ENCODE measurements at places on chromosomes 5 and 9.

- DNase-seq, result no peak
Measured at GRCh38 chr5:62341783-62342475, 35.9 kb downstream of the KIF2A start.

DNA sequence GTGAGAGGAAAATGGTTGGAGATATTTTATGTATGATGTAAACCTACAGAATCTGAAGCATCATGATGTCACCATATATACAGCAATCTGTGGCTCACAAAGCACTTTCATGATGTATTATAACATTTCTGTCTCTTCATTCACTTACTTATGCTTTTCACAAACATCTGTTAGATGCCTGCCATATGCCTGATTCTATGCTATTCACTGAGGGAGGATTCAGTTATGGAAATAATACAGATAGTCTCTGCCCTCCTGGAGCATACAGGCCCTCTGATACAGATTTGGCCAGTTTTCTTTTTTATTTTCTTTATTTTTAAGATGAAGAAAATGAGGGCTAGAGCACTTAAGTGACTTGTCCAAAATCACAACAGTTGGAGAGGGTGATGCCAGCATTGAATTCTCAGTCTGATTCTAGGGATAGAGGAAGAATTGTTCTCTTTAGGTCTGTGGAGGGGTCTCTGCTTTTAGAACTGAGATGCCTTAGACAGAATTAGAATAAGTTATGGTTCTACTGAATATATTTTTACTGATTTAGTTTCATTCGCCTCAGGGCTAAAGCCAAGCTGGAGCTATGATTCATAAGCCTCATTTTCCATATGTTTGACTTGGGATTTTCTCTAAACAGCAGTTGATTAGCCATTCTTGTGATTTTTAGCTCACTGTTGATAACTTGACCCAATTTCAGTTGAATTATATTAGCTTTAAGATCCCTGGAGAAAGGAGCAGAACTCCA lies 636.4 kb downstream of the PRELID2 start:
- no peak for DNase-seq

DNA sequence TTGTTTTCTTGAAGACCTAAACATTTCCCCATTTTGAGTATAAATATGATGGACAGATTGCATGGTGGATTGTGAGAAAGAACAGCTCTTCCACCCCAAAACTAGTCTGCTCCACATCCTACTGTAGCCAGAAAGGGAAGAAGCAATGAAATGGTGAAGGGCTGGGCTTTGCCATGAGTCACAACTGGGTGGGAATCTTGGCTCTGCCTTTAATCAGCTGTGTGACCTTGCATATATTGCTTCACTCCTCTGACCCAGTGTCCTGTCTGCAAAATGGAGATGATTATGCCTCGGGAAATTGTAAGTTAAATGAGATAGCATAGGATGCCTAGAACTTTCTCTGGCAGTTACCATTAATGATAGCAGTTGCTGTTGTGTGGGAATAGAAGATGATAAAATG lies 101.9 kb downstream of the PDE8B start:
- DNase-seq, result no peak

DNA sequence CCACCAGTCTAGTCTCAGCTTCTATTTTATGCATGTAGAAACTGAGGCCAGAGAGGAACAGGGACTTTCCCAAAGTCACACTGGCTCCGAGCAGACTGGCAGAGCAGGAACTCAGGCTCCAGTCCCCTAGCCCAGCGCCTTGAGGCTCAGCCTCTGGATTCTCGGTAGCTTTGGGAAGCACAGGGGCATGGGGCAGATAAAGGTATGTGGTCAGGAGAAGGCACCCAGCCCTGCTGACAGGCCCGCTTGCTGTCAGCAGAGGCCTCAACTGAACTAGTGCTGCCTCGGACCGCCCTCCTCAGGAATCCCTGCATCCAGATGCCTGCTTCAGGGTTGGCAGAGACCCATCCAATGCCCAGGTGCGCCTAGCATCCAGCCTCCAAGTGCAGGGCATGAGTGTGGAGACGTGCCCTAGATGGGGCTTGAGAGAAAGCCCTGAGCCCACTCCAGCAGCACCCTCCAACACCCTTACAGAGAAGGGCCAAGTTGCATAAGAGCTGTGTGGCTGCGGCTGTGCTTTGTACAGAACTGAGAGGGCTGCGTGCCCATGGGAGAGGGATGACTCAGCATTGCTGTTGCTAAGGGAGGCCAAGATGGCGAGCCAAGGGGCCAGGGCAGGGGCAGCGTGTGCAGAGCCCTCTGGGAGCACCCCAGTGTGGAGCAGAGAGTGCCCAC lies 168.6 kb downstream of the MACROH2A1 start:
- DNase-seq, result no peak

- DNase-seq, result peak; percentile 77
Measured at GRCh38 chr5:139765409-139766217, 30.0 kb upstream of the PSD2 start.

DNA sequence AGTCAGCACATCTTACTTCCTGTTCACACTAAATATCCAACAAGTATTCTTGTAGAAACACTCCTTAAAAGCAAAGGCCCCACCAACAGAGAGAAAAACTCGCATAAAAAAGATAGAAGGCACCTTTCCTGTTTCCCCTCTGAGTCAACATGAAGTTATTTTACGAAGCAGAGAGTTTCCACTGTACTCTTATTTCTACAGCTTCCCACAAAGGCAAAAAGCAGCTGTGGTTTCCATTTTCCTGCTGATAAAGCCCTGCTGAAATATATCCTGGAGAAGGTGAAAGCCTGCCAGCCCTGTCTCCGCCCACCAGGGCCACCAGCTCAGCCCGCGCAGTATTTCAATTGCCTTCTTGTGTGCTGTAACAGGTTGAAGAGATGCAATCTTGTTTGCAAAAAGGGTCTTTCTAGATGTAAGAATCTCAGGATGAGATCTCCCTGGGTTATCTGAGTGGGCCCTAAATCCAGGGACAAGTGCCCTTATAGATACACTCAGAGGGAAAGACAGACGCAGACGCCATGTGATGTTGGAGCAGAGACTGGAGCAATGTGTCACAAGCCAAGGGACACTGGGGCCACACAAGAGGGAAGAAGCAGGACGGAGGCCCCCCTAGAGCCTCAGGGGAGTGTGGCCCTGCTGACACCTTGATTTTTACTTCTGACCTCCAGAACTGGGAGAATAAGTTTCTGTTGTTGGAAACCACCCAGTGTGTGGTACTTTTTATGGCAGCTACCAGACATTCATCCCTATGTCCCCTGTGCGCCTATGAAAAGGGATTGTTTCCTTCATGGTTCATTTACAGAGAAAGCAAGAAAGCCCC lies 19.9 kb downstream of the SEMA4D start:
- DNase-seq, result no peak

DNA sequence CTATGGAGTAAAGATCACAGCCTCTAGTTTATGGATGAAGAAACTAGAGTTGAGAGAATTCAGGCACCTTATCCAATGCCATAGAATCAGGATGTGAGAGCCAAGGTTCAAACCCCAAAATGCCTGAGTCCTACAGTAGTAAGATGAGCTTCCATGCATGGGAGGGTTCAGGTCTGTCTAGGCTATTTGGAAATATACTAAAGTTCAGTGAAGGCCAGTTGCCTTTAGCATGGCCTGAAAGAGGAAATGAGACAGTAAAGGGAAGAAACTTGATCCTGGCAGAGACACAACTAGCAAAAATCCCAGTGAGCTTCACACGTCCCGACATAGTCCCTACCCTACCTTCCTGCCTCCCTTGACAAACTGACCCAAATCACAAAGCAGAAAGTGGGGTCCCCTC lies 317.0 kb downstream of the RASEF start:
- DNase-seq, result no peak

DNA sequence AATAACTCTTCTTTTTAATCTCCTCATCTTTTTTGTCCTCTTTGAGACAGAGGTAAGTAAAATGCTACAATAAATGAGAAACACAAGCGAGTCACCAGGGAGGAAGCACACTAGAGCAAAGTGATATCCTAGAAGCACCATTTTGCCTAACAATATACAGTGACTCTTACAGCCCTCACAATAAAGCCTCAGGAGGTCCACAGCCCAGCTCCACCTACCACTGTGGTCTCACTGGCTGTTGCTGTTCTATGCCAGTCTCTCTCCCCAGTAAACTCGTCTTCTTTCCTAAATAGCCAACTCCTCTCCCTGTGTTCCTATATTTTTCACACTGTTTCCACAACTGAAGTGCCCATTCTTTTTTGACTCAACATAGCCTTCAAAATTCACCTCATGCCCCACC lies 44.3 kb downstream of the TNFSF15 start:
- no peak for DNase-seq

- no peak for DNase-seq
Measured at GRCh38 chr5:58927181-58927580, 344.3 kb downstream of the RAB3C start.

DNA sequence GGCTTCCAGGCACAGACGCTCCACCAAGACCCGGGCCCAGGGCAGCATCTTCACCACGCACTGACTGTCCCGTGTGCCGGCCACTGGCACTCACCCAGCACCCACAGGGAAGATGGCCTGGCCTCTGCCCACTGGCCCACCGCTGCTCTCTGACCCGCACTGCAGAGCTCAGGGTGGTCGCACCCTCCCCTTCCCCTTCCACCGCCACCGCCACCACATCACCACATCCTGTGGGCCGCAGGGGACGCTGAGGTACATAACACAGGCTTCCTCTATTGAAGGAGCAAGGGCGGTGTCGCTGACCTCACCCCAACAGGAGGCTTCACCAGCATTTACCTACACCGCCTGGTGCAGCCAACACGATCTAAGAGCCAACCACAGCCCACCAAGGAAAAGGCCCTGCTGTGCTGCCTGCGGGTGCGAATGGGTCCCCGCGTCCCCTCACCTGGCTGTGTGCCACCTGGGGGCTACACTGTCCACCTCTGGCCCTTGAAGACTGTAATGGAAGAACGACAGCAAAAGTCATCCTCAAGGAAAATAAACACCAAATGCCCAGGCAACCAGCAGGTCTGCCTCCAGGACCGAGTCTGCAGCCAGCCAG lies 101.8 kb downstream of the CAMSAP1 start:
- DNase-seq, result no peak
